ENCODE measurements at places on chromosomes 7 and 10. TPM values are rescaled to one million over a fixed set of nuclear protein-coding genes. Genes with fewer than 3 reads are reported as not detected.
A peak's percentile ranks its signal among the peaks of the same experiment; 100 is the strongest.

DNA sequence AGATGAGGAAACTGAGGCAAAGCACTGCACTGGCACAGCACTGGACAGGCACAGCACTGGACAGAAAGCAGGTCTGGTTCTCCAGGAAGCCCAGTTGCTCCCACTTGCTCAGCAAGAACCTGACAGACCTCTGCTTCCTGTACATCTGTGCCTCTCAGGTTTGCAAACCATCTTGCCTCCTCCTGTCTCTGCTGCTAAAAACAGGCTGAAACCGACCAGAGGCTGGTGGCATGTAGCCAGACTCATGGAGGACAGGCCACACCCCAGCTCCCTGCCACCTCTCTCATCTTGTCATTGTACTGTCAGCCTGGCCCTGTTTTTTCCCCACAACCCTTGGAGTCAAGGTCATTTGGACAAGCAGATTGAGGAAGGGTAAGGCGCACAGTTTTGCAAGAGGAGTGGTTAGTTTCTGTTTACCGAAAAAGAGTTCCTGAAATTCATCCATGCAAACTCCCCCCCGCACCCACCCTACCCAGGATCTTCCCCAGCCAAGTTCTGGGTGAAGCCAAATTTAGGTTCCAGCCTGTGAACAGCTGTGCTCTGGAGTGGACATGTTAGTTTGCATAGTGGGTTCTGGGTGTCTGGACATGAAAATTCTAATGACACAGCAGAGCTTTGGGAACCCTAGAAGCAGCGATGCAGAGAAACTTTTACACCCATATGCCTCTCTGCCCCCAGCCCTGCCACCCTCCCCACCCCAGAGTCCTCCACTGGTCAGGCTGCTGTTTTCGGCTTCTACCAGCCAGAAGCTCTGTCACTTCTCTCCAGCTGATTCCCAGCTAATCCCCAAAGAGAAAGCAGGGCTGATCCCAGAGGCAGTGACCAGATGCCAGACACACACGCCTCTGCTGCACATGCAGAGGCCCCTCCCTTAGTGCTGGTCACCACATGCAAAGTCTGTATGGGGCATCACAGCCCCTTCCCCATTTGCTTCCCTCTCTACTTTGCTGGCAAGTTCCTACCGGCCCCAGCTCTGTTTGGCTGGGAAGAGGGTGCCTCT, 8.5 kb upstream of the C10orf105 start:
- DNase-seq, result peak; percentile 91

DNA sequence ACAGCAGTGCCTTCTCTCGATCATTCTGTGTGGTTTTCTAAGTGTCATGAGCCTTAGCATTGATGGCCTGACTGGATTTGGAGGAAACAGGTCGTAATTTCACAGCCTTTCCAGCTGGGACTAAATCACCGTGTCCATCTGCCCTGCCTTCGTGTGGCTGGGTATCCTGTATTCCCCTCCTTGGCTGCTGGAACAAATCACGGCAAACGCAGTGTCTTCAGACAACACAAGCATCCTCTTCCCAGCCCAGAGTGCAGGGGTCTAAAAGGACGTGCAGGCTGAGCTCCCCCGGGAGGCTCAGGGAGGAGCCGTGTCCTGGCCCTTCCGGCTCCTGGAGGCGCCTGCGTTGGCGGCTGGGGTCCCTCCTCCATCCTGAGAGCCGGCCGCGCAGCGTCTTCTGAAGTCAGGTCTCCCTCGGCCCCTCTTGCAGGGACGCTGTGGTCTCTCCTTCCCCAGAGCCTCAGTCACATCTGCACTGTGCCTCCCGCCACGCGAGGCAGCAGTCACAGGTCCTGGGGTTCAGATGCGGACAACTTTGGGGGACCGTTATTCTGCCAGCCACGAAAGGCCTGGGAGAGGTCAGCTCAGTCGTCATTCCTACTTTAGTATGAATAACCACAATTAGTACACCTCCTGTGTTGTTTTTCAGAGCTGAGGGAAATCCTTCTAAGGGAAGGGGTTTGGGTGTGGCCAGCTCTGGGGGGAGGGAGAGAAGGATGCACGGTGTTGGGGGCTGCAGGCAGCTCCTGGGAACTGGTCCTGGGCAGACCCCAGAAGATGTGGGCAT, 41.1 kb downstream of the FAM20C start:
- no peak for DNase-seq

- DNase-seq, result no peak
Measured at GRCh38 chr10:131689954-131690757, 210.7 kb upstream of the PPP2R2D start.

- no peak for DNase-seq
Measured at GRCh38 chr7:111788286-111789047, 226.2 kb upstream of the IMMP2L start.

GRCh38 chr7:66055321-66055956, 20.2 kb upstream of the ASL start:
- no peak for DNase-seq

- DNase-seq, result no peak
Measured at GRCh38 chr7:2732959-2733584, 45.1 kb downstream of the AMZ1 start.

GRCh38 chr10:121466424-121466823, 131.8 kb downstream of the FGFR2 start:
- DNase-seq, result no peak

- DNase-seq, result no peak
Measured at GRCh38 chr7:137818036-137818435, 28.7 kb downstream of the DGKI start.

DNA sequence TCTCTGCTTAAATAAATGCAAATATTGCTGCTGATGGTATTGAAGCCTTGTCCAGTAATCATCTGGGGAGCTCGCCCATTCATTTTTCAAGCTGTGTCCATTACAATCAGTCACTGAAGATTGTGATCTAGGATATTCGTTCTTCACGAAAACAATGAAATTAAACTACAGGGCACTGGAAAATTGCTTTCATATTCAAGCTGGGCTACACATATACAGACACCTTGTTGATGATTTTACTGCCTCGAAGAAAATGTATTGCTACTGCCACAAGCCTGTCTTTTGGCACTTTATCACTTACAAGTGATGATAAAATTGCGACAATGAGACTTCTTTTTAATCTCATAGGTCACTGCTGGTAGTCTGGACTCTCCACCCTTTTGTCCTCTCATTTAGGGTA, 100.0 kb upstream of the MINDY3 start:
- DNase-seq, result no peak

DNA sequence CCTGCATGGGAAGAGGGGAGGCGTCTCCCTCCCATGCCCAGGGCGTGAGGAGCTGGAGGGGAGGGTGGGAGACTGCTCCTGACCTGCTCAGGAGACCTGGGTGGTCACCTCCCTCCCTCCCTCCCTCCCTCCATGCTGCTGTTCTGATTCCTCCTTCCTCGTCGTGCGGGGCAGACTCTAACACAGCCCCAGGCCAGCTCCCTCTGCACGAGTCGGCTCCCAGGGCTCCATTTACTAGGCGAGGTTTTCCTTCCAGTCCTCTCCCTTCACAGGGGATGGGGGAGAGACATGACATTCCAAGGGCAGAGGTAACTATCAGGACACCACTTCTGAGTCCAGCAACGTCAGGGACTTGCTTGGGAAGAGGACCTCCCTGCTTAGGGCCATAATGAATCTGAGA, 23.6 kb downstream of the VIPR2 start:
- DNase-seq, result no peak

GRCh38 chr10:133141144-133141957, 18.7 kb upstream of the KNDC1 start:
- DNase-seq, result no peak

- DNase-seq, result no peak
Measured at GRCh38 chr10:45404770-45405120, 30.7 kb downstream of the ALOX5 start.

DNA sequence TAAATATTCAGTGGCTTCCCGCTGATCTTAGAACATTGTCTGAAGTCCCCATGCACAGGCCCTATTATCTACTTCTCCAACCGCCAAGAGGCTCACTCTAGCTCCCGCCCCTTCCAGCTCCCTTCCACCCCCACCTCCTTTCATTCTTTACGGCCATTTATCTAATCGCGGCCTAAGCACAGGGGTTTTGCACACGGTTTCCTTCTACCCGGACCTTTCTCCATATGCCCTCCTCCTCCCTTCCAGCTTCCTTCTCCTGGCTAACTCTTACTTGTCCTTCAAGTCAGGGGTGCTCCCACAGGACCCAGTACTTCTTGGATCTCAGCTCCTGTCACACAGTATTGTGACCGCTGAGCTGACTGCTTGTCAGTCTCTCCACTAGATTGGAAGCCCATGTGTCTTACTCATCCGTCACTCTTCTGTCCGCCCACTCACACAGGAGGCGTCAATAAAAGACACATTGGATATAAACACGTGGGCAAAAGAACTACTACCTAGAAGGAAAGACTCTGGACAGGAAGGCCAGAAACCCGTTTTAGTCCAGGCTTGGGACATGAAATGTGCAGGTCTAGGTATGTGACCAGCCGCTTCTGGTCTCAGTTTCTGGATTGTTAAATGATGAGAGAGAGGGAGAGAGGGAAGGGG, 20.2 kb upstream of the HPS1 start:
- no peak for DNase-seq

DNA sequence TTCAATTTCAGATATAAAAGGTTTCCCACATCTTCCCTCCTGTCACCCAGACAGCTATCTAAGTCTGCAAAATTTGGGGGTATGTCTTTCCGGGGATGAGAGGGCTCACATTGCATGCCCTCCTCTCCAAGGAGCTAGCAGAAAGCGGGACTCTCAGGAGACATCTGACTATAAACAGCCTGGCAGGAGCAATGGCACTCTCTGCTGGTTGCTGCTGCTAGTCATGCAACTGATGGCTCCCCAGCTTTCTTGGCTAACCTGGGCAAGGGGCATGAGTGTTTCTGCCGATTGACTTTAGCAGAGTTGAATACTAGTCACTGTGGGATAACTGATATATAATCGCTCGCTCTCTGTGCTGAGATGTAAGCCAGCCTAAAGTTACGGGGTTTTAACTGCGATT, 12.0 kb downstream of the TBX20 start:
- DNase-seq, result no peak

HECW1 gene
- not detected for total RNA-seq

SPDYE5 gene
- 0.09 TPM for total RNA-seq

TLX1 gene
- not detected for total RNA-seq

NPSR1 gene
- not detected for total RNA-seq

THSD7A gene
- total RNA-seq, result not detected

All from natural killer cell (primary cell).